GM19239 (cell line): ENCODE measurements at places on chromosomes 16 and 17.
A peak's percentile ranks its signal among the peaks of the same experiment; 100 is the strongest.

DNA sequence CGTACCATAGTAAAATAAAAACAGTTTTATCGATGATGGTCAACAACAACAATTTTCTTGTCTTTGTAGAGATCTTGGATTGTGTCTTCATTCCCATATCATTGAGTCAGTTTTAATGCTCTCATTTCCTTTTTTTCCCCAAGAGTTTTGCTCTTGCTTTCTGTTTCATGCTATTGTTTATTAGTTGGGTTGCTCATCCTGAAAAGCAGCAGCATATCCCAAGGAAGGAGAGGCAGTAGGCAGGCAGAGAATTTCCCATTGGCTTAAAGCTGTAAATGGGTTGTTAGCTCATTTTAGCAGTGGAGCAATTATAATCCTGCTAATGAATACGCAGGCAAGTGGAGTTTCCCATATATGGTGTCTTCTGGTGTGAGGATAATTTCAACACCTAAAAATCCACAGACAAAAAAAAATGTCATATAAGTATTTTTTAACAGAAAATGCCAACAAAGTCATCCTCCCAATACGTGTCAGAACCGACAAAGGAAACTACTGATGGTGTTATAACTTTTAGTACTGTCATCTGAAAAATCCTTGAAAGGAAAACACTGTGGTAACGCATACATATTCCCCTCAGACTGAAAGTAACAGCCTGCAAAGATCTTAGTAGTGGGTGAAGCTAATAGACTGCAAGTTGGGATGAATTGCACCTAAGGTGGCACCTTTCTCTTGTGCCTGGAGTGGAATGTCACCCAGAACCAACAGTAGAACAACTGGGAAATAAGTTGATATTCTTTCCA, 218.3 kb downstream of the FTO start:
- no peak for DNase-seq

DNA sequence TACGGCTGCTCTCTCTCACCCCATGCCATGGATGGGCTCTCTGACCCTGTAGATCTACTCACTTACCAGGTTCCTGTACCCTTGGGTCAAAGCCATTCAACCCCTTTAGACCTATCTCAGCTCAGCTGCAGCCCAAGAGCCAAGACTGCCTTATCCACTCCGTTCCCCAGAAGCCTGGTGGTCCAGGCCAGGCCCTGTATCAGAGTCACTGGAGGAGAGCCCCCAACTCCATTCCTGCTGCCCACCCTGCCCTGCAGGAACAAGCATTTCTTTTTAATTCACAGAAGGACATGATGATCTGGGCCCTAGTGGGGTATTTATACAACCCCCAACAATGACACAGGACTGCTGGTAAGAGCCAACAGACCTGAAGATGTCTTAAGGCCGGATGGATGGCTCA, 76.8 kb downstream of the AIPL1 start:
- no peak for DNase-seq

- DNase-seq = no peak
Observed at GRCh38 chr17:50026046-50026675, 29.7 kb upstream of the ITGA3 start.

GRCh38 chr16:77594799-77595596, 127.3 kb upstream of the NUDT7 start:
- no peak for DNase-seq

DNA sequence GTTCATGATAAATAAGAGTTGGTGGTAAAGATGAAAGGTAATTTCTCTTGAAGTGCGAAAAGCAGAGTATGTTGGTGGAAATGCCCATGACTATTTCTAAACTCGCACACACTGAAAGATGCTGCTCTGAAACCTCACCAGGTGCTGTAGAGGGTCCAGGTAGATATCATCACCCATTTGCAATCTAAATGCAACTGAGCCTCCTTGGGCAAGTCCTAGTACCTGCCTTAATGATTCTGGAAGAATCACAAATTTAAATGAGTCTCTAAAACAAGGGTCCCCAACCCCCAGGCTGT, 5.9 kb upstream of the MMD start:
- no peak for DNase-seq

GRCh38 chr16:50295541-50296132, 29.3 kb downstream of the ADCY7 start:
- DNase-seq = no peak

- DNase-seq = peak; percentile 88
Observed at GRCh38 chr16:23835390-23836077, at the start of gene PRKCB. Gene PRKCB (plus strand): TSS chr16:23835983.

DNA sequence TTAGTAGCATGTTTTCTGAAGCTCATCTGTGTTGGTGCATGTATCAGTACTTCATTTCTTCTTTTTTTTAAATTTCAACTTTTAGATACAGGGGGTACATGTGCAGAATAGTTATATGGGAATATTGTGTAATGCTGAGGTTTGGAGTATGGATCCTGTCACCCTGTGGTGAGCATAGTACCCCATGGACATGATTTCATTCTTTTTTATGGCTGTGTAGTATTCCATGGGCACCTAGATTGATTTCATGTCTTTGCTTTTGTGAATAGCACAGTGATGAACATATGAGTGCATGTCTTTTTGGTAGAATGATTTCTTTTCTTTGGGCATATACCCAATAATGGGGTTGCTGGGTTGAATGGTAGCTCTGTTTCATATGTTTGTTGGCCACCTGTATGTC, 55.0 kb upstream of the NOL11 start:
- DNase-seq = no peak

GRCh38 chr16:83458612-83459011, 349.2 kb upstream of the HSBP1 start:
- peak; percentile 38 for DNase-seq

- DNase-seq = no peak
Observed at GRCh38 chr17:18159551-18160120, 24.0 kb upstream of the ALKBH5 start.

GRCh38 chr16:8182761-8183160, 407.6 kb downstream of the TMEM114 start:
- no peak for DNase-seq

DNA sequence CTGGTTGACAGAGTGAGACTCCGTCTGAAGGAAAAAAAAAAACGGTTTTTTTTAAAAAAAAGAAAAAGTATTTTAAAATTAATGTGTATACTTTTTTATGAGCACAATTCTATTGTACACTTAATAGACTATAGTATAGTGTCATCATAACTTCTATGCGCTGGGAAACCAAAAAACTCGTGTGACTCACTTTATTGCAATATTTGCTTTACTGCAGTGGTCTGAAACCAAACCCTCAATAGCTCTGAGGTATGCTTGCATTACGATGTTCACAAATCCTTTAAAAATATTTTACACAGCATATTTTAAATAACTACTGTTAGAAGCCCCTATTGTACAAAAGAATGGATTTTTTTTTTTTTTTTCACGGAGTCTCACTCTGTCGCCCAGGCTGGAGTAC, 12.4 kb upstream of the MAP2K6 start:
- no peak for DNase-seq

DNA sequence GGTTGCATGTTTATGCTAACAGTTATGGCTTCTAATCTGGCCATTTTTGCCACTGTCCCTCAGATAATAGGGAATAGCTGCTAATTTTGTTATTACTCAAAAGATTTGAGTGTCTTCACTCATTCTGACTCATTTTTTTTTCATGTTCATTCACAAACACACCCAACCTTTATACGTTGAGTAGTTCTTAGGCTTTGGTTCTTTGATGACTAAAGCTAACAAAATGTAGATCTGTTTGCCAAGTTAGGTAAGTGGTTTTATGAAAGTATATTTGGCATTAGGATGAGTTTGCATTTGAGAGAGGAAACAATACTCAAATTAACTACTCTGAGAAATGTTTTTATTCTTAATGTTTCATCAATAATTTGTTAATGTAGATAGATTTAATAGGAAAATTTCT, 3.6 kb downstream of the MAP2K4 start:
- no peak for DNase-seq

GRCh38 chr16:70685938-70686375, at the start of gene MTSS2:
Gene MTSS2 (minus strand): TSS chr16:70686053. CDS start chr16:70685791, 262 bp downstream.
- no peak for DNase-seq

DNA sequence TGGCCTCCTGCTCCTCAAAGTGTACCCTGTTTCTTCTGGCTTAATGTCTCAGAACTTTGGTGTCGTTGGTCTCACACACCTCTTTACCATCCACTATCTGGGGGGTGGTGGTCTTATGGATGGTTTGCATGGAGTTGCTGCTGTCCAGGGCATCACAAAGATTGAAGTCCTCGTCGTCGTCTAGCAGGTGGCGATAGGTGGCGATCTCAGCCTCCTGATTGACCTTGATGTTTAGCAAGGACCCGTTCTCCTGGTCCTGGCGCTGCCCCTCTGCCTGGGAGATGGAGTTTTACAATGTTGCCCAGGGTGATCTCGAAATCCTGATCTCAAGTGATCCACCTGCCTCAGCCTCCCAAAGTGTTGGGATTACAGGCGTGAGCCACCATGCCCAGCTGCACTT, 31.1 kb upstream of the HELZ start:
- no peak for DNase-seq

- no peak for DNase-seq
Observed at GRCh38 chr17:64174686-64175456, 44.9 kb upstream of the ERN1 start.

- no peak for DNase-seq
Observed at GRCh38 chr17:15663176-15663575, 20.9 kb downstream of the TRIM16 start.

DNA sequence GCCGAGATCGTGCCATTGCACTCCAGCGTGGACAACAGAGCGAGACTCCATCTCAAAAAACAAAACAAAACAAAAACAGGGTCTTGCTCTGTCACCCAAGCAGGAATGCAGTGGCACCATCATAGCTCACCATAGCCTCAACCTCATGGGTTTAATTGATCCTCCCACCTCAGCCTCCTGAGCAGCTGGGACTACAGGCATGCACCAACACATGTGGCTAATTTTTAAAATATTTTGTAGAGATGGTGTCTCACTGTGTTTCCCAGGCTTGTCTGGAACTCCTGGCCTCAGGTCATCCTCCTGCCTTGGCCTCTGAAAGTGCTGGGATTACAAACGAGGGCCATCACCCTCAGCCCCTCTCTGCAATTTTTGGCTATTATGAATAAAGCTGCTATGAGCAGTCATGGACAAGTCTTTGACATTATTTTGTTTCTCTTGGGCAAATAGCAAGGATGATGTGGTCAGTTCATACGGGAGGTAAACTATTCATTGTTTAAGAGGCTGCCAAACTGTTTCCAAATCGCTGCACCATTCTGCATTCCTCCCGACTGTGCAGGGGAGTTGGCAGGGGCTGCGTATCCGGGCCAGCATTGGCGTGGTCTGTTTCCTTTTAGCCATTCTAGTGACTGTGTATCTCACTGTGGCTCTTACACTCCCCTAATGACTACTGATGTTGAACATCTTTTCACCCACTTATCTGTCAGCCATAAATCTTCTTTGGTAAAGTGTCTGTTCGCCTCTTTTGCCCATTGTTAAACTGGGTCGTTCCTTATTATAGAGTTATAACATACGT, 21.1 kb downstream of the EIF4A3 start:
- no peak for DNase-seq

GRCh38 chr16:64736857-64737256, 385.0 kb downstream of the CDH11 start:
- no peak for DNase-seq

DNA sequence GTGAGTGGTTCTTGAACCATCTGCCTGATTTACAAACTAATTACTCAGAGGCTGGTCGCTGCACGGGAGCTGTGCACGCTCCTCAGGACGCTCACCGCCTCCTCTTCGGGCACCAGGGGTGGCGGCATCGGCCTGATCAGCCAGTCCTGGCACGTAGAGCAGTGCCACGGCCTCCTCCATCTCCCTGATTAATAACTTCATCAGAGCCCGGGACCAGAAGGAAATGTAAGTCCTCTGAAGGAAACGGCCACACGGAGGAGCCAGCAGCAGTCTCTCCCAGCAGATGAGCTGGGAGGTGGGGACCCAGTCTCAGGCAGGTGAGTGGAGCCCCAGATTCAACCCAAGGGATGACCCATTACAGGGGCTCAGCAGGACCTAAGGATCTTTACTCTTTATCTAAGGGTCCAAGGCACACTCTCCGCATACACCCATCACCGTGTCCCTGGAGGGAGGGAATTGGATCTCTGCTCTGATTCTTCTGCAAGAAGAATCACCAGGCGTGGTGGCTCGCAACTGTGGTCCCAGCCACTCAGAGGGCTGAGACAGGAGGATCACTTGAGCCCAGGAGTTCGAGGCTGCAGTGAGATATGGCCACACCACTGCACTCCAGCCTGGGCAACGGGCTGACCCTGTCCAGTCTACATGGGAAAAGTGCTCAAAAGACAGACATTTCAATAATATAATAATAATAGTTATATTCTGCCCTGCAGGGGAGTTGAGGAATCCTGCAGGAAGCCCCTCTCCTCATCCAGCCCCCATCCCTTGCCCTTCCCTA, 366.5 kb downstream of the SEC14L1 start:
- DNase-seq = no peak
